ENCODE measurements at places on chromosomes 4 and X. TPM values are rescaled to one million over a fixed set of nuclear protein-coding genes. Genes with fewer than 3 reads are reported as not detected.

The COL25A1 gene
- 0.10 TPM for total RNA-seq

The TRIM60 gene
- not detected for total RNA-seq

The PNMA3 gene
- 1.3 TPM for total RNA-seq

The TLR6 gene
- total RNA-seq: 9.2 TPM

The CXCL3 gene
- total RNA-seq: 46.6 TPM
